Cerebellar nuclear complex (tissue), 1 donor: ENCODE measurements at places on chromosomes 13 and 19.

DNA sequence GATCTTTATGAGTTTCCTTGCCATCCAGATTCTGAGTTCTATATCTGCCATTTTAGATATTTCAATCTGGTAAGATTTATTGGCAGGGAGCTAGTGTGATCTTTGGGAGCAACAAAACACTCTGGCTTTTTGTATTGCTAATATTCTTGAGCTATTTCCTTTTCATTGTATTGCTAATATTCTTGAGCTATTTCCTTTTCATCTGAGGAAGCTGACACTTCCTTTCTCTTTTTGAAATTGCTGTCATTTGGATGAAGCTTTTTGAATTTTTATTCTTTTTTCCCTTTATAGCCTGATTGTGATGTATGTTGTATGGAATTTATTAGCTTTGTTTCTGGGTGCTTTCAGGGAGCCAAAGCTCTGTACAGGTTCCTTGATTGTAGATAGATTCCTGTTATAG lies 873.5 kb upstream of the ATXN8OS start:
- no peak for DNase-seq

DNA sequence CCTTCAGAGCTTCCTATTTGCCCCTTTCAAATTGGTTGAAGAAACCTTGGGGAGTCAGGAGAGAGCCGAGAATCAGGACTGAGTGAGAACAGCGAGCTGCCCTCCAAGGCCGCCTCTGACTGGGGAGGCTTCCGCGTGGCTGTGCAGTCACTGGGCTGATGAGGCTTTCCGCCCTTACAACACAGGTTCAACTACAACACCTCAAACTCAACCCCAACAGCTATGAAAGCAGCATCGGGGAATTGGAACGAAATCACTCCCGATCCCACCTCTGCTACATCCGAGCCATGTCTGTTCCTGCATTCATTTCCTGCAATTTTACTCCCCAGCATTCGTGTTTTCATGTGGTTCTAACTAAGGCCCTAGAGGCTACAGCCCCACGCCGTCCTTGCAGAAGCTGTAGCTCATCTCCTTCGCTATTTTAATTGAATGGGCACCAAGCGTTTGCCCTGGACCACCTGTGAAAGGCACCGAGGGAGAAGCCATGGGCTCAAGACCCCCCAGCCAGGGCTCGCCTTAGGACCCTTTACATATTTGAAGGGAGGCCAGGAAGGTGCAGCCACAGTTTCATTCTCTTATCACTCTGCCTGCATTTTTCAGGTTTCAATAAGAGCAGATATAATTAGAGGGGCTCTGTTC lies 12.3 kb upstream of the RASA3 start:
- no peak for DNase-seq

GRCh38 chr13:22126433-22127021 lies 455.7 kb downstream of the FGF9 start:
- DNase-seq, result no peak

GRCh38 chr19:51019544-51019925 lies at the start of gene KLK10:
Gene KLK10, minus strand, starts transcription at chr19:51019709. Its CDS starts 579 bp downstream, at chr19:51019130.
- no peak for DNase-seq

DNA sequence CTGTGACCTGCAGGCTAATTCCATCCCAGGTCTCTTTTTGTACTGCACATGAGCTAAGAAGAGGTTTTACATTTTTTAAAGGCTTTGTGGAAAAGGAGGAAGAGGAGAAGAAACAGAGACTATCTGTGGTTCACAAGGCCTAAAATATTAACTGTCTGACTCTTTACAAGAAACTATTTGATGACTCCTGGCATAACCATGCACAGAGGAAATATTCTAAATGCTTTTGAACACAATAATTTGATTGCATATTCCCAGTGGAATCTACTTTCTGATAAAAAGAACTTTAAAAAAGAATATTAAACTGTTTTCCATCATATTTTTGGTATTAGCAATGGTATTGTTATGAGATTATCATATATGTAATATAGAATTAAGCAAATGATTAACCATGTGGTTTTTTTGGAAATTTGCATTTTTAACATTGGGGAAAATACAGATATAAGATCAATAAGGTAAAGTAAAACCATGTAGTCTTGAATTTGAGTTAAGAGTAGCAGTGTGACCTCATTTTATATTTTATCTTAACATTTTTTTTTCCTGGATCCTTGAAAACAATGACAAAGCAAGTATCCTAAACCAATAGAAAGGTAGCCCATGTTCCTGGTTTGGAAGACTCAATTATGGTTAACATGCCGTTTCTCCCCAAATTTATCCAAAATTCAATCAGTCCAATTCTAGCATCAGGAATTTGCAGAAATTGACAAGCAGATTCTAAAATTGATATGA lies 251.0 kb downstream of the UQCRFS1 start:
- no peak for DNase-seq
